ENCODE measurements at places on chromosomes 12 and 14.

DNA sequence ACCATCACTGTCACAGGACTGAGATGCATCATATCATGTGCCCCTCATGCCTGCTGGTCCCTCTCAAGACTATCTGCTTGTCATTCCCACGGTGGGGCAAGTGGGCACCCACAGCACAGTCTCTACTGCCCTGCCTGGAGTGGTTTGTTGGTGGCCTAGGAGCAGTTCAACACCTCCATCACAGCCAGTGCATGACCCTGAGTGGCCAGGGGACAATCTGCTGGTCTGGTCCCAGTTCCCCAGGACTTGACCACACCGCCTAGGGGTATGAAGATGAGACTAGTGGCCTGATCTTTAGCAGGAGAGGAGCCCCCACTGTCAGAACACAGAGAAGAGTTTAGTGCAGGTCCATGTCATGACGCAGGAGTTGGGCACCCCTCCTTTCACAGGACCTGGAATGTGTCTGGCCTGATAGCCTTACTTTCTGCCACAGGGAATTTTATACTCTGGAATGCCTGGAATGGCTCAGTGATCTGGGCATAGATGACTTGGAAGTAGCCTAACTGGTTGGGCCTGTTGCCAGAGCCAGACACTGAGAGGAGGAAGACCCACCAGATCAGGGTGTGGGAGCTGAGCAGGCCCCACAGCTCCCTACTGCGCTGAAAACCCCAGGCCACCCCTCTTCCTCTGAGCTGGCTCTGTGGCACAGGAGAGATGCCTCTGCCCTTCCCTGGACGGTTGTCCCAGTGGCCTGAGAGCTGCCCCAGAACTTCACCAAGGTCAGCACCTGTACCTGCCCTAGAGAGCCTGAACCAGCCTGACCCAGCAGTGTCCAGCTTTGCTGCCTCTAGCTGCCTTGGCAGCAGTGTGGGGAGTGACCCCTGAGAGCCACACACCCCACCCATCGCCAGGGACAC, 83.3 kb downstream of the PUS7L start:
- no peak for DNase-seq

DNA sequence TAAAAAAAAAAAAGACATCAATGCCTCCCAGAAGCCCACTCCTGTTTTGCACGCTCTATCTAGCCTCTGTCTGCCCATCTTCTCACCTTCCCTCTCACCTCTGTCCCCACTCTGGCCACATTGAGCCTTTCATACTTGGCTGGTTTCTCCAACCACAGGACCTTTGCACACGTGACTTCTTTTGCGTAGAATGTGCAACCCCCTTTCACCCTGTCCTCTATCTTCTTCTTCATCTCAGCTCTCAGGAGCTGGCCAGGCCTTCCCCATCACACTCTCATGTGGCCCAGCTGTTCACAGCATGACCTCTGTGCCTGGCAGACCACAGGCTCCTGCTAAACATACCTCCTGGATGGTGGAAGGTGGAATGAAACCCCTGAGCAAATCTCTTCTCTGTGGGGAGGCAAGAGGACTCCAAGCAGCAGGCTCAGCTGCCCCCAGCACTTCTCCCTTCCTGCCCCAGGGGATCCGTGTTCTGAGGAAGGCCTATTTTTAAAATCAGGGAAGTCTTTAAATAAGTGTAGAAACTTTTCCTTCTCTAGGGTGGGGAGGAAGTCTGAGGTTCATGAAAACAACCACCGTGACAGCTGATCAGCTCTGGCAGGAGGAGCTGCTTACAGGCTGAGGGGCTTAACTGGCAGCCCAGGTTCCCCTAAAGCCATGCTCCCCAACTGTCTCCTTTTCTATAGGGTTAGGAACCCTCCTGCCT, 11.6 kb downstream of the HVCN1 start:
- no peak for DNase-seq

DNA sequence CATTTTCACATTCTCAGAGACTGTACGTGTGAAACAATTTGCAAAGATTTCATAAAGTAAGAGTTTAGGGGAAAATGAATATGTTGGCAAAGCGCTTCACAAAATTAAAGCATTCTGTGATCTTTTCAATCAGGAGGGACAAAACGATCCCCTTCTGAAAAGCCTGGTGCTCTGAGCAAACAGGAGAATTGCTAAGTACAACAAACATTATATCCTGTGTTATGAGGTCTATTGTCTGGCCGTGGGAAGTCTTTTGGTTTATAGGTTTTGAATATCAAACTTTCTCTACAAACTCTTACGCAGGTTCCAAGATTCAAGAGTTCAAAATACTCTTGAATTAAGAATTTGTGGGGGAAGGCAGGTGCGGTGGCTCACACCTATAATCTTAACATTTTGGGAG, 7.2 kb upstream of the FOXN3 start:
- no peak for DNase-seq

- DNase-seq: no peak
Observed at GRCh38 chr14:101538878-101539277, 22.4 kb upstream of the DIO3 start.

GRCh38 chr14:53912021-53912420, 44.6 kb downstream of the BMP4 start:
- no peak for DNase-seq

DNA sequence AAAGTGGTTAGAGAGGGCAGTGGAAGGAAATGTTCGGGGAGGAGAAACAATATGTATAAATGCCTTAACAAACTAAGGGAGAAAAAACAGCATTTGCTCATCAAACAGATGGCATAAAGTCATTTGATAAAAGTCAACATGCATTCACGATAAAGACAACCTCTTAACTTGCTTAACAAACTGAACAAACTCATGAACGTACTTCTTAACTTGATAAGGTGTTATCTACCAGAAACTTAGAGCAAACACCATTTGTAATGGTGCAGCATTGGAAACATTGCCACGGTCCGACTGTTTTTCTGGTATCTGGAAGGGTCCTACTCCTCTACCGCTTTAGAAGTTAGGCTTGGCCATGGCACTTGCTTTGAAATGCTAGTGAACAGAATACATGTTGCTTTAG, 4.2 kb upstream of the RPS6KL1 start:
- no peak for DNase-seq

DNA sequence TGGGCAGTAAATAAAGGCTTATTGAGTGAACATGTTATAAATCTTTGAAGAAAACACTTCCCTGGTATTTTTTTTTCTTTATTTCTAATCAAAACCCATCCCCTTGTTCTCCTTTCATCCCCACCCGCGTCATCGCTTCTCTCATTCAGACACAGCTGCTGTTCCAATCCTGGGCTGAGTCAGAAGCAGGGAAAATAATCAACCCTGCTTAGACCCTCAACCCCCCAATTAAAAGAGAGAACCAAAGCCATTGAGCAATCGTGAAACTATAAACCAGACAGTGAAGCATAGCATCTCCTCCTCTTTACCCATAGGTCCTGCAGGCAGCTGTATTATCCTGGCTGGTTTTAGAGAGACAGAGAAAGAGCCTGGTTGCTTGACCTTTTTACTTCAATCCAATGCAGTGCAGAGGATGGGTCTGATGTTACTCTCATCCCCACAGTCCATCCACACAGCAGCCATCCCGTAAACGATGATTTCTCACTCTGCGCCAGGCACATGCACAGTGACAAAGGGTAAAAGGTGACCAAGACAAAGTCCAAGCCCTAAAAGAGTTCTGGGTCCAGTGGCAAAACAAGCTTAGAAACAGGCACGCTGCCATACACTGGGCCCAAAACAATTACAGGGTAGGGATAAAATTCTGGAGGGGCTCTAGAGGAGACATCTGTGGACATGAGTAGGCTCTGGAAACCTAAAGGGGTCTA, 238.3 kb downstream of the GALC start:
- DNase-seq: no peak

DNA sequence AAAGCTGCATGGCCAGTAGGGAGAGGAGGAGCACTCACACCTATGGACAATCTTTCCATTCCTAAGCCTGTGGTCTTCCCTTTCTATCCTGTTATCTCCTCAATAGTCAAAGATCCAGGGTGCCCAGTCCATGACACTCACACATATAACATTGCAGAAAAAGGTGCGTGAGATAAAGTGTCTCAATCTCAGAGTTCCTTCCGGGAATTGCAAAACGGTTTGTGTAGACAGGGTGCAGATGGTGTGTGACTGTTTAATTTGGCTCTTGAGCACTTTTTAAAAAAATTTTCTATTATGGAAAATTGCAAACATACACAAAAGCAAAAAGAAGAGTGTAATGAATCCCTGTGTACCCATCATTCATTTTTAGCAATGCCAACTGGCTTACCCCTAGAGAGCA, 1493.6 kb downstream of the AACS start:
- DNase-seq: no peak

DNA sequence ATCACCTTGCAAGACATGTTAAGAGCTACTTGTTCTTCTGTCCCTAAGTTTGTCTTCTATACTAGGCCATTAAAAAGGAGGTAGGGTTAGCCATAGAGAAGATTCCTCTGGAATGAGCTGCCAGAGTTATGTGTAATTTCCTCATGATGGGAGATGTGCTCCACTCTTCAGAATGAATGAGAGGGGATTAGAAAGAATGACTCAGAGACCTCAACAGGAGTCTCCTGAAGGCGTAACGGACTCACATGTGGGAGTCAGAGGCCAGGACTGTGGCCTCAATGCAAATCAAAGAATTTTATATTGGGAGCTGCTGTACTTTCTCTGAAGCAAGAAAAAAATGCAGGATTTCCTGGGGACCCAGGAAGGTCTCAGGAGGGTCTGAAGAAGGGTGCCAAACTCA, 87.8 kb upstream of the ATXN7L3B start:
- DNase-seq: no peak

DNA sequence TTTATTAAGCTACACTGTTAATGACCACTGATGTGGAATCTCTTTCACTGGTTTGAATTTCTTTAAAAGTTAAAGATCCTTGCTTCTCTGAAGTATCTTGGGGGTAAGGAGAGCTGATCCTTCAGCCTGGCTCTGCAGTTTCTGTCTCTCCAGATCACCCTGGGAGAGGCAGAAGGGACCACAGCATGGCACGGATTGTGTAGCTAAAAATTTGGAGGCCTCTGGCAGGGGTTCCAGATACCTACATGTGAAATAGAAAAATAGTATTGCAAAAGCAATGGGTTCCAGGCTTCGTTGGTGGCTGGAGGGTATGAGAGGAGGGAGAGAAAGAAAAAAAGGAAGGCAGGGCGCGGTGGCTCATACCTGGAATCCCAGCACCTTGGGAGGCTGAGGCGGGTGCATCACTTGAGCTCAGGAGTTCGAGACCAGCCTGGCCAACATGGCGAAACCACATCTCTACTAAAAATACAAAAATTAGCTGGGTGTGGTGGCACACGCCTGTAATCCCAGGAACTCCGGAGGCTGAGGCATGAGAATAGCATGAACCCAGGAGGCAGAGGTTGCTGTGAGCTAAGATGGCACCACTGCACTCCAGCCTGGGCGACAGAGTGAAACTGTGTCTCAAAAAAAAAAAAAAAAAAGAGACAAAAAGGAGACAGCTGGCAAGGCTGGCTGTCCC, 3.4 kb downstream of the CHST11 start:
- no peak for DNase-seq

- no peak for DNase-seq
Observed at GRCh38 chr12:106188256-106188655, 49.5 kb upstream of the NUAK1 start.

- DNase-seq: no peak
Observed at GRCh38 chr14:103124501-103125001, 1.3 kb downstream of the TNFAIP2 start.

DNA sequence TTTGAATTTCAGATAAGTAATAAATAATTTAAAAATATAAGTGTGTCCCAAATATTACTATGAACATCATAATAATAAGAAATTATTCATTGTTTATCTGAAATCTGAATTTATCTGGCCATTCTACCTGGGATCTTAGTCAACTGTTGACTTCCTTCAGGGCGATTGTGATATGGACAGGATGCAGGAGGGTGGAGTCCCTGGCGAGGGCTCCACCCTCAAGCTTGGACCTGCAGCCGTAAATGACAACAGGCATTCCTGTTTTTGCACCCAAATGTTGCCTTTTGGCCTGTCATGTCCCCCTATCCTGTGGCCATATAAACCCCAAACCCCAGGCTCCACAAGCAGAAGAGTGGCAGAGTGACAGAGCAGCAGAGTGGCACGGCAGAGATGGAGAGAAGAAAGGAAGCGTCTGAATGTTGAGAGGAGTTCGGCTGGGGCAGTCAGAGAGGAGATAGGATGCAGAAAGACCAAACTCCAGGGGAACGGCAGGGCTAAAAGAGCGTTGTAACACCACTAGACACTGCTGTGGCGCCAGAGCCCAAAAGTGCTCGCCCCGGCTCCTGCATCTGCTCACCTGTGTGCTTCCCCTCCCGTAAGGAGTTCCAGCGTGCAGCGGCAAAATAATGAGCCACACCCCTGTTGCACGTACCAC, 39.4 kb upstream of the FUT8 start:
- DNase-seq: no peak

- DNase-seq: no peak
Observed at GRCh38 chr14:35420036-35420811, 15.7 kb upstream of the NFKBIA start.

- DNase-seq: no peak
Observed at GRCh38 chr12:129339336-129339735, 486.1 kb downstream of the GLT1D1 start.

- DNase-seq: no peak
Observed at GRCh38 chr14:93734086-93734822, 54.0 kb downstream of the PRIMA1 start.

DNA sequence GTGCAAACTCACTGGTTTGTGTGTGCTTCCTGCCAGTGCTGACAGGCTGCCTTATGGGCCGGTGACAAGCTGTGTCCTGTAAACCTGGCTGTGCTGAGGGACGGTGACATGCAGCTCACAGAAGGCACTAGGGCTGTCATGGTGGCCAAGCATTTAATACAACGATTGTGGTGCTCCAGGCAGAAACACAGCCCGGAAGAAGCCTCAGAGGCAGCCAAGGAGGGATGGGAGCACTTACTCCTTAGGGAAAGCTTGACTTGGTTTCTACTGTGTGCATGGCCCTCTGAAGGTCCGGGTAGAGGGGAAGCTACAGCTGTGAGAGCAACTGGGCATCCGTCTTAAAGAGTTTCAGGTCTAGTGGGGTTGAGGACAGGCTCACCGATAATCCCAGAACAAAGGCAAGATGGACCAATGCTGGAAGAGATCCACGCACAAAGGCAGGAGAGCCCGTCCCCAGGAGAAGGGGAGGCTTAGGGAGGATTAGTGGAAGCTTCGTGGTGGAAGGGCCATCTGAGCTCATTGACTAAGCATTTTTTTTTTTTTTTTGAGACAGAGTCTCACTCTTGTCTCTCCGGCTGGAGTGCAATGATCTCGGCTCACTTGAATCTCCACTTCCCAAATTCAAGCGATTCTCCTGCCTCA, 10.7 kb upstream of the MCRS1 start:
- DNase-seq: no peak
